ENCODE measurements at places on chromosomes 3 and 15.

- no peak for DNase-seq
Observed at GRCh38 chr3:47515864-47516319, 2.4 kb upstream of the ELP6 start.

- no peak for DNase-seq
Observed at GRCh38 chr15:62469478-62469873, 304.4 kb upstream of the C2CD4B start.

GRCh38 chr15:65630760-65631159 is 9.0 kb downstream of the SLC24A1 start:
- no peak for DNase-seq

- DNase-seq: no peak
Observed at GRCh38 chr15:36959746-36960145, 140.6 kb downstream of the MEIS2 start.

DNA sequence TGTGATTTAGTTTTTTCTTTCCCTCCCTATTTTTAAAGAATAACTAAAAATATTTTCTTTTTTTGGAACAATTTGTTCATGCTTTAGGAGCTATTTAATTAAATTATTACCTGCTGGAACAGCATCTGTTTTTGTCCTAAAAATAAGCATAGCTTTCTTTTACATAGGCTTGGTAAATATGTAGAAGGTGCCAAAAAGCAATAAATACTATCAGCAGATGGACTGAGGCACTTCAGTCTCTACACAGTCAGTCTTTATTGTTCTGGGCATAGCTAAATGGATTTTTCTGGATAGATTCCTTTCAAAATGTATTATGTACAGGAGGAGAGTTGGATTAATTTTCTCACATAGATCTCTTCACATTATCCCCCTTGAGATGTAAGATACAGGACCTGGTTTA is 223.5 kb downstream of the NAALADL2 start:
- no peak for DNase-seq

Data from activated naive CD4-positive, alpha-beta T cell treated with anti-CD3 and anti-CD28 coated beads, Interleukin-2, amount 50 U/mL, for 72 hours (primary cell).